Aorta (tissue), 5 donors: ENCODE measurements at places on chromosomes 5 and 9. TPM values are rescaled to one million over a fixed set of nuclear protein-coding genes. Genes with fewer than 3 reads are reported as not detected.

DNA sequence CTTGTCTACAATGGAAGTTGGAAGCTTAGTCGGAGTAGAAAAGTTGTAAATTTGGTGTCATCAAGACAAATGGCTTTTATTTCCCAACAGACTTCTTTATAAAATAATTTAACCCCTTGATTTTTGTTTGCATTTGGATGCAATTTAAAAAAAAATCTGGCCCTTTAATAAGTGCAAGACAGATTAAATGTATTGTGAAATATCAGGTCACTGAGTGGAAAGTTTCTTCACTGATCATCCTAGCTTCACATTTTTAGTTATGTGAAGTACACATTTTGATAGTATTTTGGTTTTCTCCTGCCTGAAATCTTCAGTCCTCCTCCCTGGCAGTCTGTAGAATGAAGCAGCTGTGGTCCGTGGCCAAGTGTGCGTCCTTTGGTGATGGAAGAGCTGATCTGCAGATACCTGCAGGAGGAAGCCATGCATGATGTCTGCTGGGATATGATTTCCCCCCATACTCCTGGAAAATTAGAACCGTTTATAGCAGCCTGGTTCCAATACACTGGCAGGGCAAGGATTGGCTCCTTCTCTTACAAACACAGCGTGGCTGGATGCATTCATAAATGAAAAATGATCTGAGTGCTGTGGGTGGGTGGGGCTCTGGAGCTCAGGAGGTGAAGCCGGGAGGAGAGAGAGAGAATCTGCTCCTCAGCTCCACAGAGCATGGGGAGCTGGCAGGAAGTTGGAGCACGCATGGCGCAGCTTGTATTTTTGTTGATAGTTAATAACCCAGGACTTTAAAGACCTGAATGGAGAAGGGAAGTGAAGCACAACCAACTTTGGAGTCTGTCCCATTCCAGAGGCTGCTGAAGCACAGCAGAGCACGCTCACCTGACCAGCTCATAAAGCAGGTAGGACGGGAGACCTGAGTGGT is 238.4 kb downstream of the GOLPH3 start:
- DNase-seq, result no peak

DNA sequence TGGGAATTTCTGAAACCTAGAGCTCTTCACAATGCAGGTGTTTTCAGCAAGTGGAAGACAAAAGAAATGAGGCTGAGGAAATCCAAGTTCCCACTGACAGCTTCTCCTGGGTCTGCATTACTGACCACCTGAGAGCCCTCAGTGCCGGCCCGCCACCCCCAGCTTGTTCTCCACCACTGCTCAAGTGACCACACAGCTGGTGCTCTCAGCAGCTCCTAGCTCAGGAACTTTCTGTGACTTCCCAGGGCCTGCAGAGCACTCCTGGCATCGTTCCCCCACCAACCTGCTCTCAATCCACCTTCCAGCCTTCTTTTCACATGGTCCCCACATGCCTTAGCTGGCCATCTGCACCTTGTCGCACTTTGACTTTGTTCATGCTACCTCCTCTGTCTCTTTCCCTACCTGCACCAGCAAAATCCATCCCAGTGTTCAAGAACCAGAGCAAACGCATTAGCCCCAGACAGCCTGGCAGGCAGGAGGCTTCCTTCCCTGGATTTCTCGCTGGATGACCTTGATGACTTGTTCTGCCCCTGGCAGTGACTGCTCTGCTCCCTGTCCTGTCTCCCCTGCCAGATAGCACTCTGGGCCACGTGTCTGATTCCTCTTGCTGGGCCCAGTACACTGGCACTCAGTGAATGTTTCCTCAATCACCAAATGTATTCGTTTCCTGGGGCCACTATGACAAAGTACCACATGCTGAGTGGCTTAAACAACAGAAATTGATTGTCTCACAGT is 35.1 kb upstream of the NANS start:
- no peak for DNase-seq

- DNase-seq, result no peak
Observed at GRCh38 chr9:134062461-134063087, 5.3 kb downstream of the BRD3 start.

Gene SPATA31E1
- not detected for total RNA-seq

Gene LECT2
- total RNA-seq, result not detected

Gene HTR1A
- total RNA-seq, result not detected

Gene SLU7
- total RNA-seq, result 48.7 TPM

Gene HNRNPAB
- total RNA-seq, result 112 TPM
